ENCODE measurements at places on chromosomes 6 and 20.

- DNase-seq, result peak; percentile 45
These were observed 36.3 kb upstream of the SULF2 start for GRCh38 chr20:47821481-47822100.

- DNase-seq, result no peak
These were observed 281.9 kb downstream of the PKHD1 start for GRCh38 chr6:51805517-51805916.

DNA sequence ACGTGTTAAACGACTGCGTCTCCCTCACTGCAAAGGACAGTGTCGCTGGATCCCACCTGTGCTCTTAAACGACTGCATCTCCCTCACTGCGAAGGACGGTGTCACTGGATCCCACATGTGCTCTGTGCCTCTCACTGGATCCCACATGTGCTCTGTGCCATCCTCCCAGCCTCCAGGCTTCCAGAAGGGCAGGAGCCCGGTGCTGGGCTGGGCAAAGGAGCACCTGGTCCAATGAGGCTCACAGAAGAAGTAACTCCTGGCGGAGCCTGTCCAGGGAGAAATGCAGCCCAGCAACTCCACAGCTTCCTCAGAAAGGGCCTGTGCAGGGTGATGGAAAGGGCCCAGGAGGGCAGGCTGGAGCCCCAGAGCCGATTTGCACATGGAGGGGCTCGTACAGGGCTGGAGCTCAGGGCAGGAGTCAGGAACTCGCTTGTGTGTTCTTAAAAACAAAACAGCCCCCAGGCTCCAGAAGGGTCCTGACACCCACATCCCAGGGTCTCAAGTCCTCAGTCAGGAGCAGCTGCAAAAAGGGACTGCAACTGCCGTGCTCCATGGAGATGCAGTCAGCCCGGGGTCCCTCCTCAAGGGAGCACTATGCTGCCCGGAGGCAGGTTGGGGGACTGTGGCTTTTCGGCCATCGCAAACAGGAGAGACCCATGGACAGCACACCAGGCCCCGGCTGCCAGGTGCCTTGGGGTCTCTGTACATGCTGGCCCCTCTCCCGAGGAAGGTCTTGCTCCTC lies 52.7 kb downstream of the DLL1 start:
- DNase-seq, result no peak

DNA sequence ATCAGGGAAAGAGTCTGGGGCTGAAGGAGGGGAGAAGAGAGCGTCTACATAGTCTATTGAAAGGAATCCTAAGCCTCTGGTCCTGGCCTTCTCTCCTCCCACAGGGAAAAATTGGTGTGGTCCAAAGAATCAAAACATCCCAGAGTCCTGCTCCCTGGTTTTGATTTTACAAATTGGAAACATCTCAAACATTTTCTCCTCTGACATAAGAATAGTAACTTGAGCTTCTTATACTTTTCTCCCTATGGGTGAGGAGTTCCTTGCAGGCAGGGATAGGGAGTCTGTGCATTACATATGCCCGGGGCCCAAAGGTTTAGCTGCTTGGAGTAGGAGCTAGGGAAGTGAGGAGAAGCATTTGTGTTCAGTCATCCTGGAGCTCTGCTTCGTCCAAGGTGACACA lies 120.0 kb upstream of the GGTLC1 start:
- no peak for DNase-seq

GRCh38 chr20:47438464-47439381 lies 63.0 kb upstream of the NCOA3 start:
- no peak for DNase-seq

DNA sequence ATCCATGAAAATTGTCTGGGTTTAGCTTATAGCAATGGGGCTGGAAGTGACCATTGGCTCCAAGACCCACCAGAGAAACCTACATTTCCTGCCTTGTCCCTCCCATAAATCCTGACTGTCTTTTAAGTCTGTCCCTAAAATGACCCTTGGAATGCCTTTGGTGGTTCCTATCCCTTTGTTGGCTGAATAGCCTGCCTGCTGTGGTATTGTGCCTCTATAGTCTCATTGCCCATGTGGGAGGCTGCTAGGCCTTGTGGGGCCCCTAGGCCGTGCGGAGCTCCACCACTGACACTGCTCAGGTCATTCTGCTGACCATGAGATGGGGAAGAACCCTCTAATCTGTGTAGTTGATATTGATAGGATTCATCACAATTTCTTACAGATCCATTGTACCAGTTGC lies 43.3 kb downstream of the SCP2D1 start:
- DNase-seq, result no peak

DNA sequence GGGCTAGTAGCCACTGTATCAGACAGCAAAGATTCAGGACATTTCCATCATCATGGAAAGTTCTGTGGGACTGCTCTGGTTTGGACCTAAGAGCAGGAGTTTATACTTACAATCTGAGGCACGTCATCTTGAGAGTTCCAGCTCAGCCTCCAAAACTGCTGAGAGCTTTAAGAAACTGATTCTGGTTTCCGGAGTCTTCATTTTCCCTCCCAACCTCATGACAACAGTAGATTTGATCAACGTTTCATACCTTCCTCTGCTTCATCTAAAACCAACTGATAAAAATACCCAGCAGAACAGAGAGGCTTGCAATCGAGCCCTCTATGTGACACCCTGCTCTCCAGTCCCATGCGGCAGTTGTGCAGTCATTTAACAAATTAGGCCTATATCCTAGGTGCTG lies 64.3 kb upstream of the EPB41L1 start:
- no peak for DNase-seq

DNA sequence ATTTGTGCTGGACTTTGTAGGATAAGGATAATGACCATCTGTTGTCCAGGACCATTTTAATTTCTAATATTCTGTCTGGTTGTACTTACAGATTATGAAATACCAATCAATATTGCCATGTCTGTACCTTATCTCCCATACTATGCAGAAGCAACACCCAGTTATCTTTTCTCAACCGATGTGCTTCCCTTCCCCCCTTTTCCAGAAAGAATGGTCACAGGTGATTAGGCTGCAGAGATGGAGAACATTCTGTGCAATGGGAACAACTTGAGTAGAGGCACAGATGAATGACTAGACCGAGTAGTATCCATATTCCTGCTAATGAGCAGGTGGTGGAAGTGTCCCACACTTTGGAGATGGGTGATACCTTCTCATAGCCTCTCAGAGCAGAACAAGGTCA lies 10.5 kb downstream of the RALY start:
- no peak for DNase-seq

DNA sequence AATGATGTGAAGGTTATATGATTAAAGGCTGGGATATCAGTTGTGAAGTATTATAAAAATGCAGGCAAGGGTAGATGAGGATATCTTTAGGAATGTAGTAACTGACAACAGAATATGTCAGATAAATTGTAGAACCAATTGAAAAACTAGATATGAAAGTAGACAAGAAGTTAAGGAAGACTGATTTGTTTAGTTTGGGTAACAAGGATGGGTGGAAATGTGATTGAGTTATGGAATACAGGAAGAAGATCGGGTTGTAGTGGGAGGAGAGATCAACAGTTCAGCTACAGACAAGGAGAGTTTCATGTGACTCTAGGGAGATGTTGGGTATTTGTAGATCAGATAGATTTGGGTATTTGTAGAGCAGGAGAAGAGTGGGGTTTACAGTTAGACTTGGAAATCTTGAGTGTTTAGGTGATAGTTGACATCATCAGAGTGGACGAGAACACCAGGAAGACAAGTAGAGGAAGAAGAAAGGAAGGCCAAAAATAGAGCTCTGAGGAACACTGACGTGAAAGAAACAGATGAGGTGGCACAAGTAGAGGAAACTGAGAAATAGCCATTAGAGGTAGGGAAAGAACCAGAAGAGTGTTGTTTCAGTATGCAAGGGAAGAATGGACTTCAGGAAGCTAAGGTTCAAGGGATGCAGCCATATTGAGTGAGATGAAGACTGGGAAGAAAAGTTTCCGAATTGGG lies 12.1 kb upstream of the TSPYL1 start:
- DNase-seq, result no peak

- no peak for DNase-seq
These were observed 16.7 kb downstream of the TSBP1 start for GRCh38 chr6:32355018-32355417.

- DNase-seq, result no peak
These were observed 56.2 kb downstream of the TPBG start for GRCh38 chr6:82419859-82420258.

- DNase-seq, result no peak
These were observed 54.0 kb upstream of the BTN3A2 start for GRCh38 chr6:26311012-26311384.

- DNase-seq, result no peak
These were observed 23.8 kb downstream of the TAF11 start for GRCh38 chr6:34864007-34864406.

DNA sequence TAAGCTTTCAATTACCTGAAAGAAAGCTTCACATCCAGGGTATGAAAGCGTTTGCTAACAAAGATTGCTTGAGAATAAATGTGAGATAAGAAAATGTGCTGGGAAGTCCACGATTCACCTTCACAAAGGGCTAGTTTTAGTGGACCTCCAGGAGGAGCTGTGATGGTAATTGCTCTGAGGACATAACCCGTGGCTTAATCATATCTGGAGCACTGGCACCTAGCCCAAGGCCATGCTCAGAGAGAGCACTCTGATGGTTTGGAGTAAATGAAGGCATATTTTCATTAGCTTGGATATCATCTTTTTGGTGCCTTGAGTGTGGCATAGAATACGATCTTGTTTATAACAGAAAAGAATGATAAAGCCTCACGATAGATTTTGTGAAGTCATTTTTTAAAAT lies 46.9 kb upstream of the BACH2 start:
- no peak for DNase-seq

DNA sequence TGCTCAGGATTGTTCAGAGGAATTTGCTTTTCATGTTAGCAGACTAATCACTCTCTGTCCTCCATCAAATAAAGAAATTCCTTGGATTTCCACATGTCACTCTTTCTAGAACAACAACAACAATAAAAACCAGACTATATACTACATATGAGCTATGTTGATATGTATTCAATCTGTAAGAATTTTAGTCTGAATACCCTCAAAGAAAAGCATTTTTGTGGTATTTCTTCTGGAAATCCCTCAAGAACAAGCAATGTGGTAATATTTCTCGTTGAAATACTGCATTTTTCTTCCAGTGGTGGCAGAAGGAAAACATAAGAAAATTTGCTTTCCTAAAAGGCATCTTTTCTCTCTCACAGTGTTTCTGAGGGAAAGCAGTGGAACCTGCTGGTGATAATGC lies 312.6 kb upstream of the RSPO3 start:
- no peak for DNase-seq

DNA sequence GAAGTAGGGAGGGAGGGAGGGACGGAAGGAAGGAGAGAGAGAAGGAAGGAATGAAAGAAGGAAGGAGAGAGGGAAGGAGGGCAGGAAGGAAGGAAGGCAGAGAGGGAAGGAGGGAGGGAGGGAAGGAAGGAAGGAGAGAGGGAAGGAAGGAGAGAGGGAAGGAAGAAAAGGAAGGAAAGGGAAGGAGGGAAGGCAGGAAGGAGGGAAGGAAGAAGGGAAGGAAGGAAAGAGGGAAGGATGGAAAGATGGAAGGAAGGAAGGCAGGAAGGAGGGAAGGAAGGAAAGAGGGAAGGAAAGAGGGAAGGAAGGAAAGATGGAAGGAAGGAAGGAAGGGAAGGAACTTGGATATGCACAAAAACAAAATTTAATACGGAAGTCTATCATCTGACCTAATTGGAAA lies 844.5 kb upstream of the DEFB115 start:
- DNase-seq, result no peak

- DNase-seq, result no peak
These were observed 150.9 kb upstream of the MLIP start for GRCh38 chr6:53960311-53960710.

GRCh38 chr6:31901953-31902643 lies at the start of gene ZBTB12:
Gene ZBTB12 (minus strand): TSS chr6:31902086. CDS start chr6:31901305, 781 bp downstream.
- DNase-seq, result peak; percentile 86

DNA sequence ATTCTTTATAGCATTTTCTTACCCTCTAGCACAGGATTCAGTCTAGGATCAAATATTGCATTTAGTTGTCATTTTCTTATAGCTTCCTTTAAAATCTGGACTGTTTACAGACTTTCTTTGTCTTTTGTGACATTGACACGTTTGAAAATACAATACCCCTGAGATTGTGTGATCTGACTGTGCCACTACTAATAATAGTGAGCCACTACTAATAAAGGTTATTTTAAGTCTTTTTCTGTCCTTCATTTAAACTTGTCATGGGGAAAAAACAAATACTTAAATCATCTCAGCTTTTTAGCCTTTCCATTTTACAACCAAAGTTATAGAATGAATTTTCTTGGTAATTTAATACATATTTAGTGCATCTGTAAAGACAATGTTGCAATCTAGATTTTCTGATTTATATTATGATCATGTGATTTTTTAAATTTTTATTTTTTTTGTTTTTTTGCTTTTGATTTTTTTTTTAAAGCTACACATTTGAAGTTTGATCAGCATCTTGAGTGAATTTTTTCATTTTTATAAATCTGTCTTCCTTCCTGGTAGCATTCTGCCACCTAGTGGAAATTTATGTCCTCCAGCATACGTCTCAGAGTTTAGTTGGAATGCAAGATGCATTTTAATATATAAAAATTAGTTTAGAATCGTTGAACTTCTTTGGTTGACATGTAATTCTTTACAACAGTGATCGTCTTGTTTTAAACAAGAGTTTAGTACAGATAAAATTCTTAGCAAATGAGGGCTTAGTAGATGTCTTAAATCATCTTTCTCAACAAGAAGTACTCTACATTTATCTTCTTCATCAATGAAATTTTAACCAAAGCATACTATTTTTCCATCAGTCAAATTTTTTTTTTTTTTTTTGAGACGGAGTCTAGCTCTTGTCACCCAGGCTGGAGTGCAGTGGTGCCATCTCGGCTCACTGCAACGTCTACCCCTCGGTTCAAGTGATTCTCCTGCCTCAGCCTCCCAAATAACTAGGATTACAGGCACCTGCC lies 119.4 kb downstream of the NCOA3 start:
- no peak for DNase-seq

DNA sequence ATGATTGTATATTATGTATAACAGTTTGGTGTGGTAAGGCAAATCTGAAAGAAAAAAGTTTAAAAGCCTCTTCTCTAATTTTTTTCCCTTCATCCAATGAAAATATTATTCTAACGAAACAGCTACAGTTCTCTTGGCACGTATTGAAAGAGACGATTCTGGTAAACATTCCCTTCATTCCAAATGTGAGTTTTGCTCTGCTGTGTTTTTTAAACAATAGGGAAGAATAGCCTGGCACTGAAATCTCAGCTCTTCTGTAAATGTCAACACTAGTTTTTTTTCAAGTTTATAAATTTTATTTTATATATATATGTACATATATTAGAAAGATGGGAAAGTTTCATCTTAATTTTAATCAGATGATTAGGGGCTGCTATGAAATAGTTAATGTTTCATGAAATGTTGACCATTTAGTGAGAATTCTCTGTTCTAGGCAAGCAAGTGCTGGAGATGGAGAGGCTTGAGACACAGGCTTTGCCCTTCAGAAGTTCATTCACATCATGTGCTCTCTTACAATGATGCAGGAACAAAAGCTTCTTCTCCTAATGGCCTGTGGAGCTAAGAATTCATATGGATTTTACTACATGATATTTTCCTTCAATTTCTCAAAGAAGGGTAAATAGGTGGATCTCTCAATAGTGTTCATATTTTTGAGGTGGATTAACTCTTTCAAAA lies 4.1 kb downstream of the PAQR8 start:
- DNase-seq, result no peak
